ENCODE measurements at places on chromosomes 11 and 22.

GRCh38 chr22:44926124-44926475 is 83.7 kb downstream of the PHF21B start:
- no peak for DNase-seq

DNA sequence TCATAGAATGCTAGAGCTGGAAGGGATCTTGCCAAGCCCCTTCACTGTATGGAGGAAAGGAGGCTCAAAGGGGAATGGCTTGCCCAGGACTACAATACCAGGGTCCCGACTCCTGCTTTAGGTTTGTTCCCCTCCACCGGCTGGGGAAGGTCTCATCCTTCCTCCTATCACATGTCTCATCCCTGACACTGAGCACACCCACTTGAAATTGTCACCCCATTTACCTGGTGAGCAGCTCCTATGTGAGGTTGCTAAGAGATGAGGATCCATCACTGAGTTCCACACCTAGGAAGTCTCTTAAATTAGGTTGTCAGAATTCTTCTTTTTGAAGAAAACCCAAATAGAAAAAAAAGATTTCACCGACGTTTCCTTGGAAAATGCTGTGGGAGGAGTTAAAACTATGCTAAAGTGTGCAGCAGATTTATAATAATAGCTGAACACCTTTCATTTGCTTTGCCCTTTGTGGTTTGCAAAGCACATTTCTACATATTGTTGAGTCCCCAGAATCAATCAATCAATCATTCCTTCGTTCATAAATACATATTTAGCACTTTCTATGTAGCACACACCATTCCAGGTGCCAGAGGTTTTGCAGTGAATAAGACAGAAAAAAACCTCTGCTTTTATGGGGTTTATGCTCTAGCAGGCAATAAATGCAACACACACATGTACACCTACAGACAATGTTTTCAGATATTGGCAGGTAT is 91.7 kb downstream of the TENM4 start:
- DNase-seq, result no peak

GRCh38 chr22:21590809-21591641 is 23.5 kb downstream of the UBE2L3 start:
- no peak for DNase-seq

DNA sequence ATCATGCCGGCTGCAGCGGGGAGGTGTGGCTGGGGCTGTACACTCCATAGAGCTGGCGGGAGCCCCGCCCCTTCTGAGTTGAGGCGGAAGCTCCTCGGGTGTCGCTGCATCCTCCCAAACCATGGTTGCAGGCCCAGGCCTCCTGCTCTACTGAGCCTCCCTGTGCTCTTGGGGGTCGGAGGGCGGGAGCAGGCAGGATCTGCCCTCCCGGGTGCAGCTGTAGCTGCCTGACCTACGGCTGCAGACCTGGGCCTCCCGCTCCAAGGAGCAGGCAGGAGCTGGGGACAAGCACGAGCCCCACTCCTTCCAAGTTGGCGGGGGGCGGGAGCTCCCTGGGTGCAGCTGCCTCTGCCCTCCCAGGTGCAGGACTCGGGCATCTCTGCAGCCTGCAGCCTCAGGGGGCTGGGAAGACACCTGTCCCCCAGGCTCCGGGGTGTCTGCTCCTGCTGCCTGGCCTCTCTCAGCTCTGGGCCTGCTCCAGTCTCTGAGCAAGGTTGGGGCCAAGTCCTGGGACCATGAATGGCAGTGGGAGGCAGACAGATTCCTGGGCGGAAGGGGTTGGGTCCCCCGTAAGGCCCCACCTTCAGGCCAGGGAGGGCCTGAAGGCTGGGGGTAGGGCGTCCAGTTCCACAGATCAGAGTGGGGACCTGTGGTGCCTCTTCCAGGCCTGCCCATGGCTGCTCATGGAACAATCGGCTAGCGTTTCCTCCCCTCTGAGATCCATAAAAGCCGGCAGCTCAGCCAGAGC is 46.4 kb upstream of the SC5D start:
- no peak for DNase-seq

DNA sequence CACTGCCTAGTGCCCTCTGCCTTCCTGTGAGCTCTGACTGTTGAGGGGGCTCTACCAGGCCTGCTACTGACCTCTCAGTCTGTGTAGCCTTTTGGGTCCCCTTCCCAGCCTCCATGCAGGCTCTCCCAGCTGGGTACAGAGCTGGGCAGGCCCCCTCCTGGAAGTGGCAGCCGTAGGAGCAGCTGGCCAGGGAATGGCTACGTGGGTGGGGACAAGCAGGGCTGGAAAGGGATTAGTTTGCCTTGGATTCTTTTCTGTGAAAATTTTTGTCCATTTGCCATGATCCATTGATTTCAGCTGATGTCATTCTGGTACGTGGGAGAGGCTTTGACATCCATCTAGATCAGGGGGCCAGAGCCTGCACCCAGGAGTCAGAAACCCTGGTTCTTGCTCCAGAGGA is 23.9 kb upstream of the NECTIN1 start:
- DNase-seq, result no peak

GRCh38 chr11:102760344-102761035 is 19.9 kb downstream of the MMP10 start:
- no peak for DNase-seq
